ENCODE measurements at places on chromosomes 11 and 22.

- DNase-seq: no peak
Measured at GRCh38 chr11:122995526-122995925, 13.9 kb upstream of the BSX start.

GRCh38 chr11:78514922-78515502, 59.7 kb downstream of the NARS2 start:
- no peak for DNase-seq

DNA sequence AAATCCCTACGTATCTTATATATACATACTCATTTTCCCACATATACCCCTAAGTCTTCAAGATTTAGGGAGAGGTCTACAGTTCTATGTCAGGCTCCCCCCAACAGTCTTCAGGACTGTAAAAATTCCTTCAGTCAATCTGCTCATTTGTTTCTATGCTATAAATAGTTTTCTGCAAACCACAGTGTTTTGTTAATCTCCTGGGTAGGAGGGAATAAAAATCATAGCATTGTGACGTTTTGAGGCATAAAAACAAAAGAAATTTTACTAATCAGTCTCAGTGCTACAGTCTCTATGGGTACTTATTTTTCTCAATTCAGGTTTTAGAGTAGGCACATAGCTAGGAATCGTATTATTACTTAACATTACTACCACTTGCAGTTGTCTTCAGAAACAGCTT, 552.8 kb upstream of the LRRC4C start:
- no peak for DNase-seq

DNA sequence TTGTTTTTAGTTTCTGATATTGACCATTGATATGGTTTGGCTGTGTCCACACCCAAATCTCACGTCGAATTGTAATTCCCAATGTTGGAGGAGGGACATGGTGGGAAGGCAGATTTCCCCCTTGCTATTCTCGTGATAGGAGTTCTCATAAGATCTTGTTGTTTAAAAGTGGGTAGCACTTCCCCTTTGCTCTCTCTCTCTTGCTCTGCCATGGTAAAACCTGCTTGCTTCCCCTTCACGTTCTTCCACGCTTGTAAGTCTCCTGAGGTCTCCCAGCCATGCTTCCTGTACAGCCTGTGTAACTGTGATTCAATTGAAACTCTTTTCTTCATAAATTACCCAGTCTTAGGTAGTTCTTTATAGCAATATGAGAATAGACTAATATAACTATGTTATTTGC, 203.6 kb upstream of the CHORDC1 start:
- no peak for DNase-seq

GRCh38 chr11:39809833-39810232, 1649.6 kb downstream of the LRRC4C start:
- no peak for DNase-seq
